ENCODE measurements at places on chromosomes 7 and 10. TPM values are rescaled to one million over a fixed set of nuclear protein-coding genes. Genes with fewer than 3 reads are reported as not detected.

- no peak for DNase-seq
- no peaks in the 10 kb centered on the region for H3K36me3 ChIP-seq
- H3K4me1 ChIP-seq, result peaks cover 40% of the 10 kb centered on the region
- no peak overlapping the region for H3K4me3 ChIP-seq
- no peaks in the 10 kb centered on the region for H3K27me3 ChIP-seq
Measured at GRCh38 chr10:600876-601659, 88.4 kb downstream of the DIP2C start.

LRRC61 gene
- 13.0 TPM for total RNA-seq

DNA sequence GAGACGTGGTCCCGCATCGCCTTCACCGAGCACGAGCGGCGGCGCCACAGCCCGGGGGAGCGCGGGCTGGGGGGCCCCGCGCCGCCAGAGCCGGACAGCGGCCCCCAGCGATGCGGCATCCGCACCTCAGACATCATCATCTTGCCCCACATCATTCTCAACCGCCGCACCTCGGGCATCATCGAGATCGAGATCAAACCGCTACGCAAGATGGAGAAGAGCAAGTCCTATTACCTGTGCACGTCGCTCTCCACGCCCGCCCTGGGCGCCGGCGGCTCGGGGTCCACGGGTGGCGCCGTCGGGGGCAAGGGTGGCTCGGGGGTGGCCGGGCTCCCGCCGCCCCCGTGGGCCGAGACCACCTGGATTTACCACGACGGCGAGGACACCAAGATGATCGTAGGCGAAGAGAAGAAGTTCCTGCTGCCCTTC is 737 bp downstream of the CNNM2 start:
- peaks cover 20% of the 10 kb centered on the region for H3K27me3 ChIP-seq
- peak overlapping the region; percentile 95 for H3K4me3 ChIP-seq
- no peak for DNase-seq
- H3K4me1 ChIP-seq, result peaks cover 41% of the 10 kb centered on the region

DNA sequence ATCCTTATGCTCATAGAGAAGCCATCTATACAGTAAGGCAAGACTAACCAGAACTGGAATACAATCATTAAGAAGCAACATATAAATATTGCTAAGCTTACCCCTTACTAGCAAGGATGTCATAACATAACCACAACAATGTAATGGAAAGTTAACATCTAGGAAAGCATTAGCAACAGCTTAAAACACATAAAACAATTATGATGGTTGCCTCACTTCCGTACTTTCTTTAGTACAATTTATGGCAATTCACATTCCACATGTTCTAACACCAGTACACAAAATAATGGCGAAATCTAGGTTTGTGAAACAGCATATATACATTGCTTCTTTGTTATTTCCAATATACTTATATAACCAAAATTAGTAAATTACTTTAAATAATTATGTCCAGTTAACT is 195.0 kb downstream of the AHR start:
- H3K4me1 ChIP-seq, result peaks cover 8% of the 10 kb centered on the region
- no peak overlapping the region for H3K27ac ChIP-seq
- DNase-seq, result no peak
- peaks cover 3% of the 10 kb centered on the region for H3K27me3 ChIP-seq
- no peaks in the 10 kb centered on the region for H3K36me3 ChIP-seq
- H3K4me3 ChIP-seq, result no peak overlapping the region

GRCh38 chr10:84184517-84184916 is 9.8 kb upstream of the CDHR1 start:
- H3K4me3 ChIP-seq, result no peak overlapping the region
- H3K4me1 ChIP-seq, result no peaks in the 10 kb centered on the region
- H3K27ac ChIP-seq, result no peak overlapping the region
- no peaks in the 10 kb centered on the region for H3K36me3 ChIP-seq

- peaks cover 16% of the 10 kb centered on the region for H3K27me3 ChIP-seq
- peak overlapping the region; percentile 32 for H3K4me3 ChIP-seq
- H3K36me3 ChIP-seq, result no peaks in the 10 kb centered on the region
- peaks cover 36% of the 10 kb centered on the region for H3K4me1 ChIP-seq
Measured at GRCh38 chr10:103812432-103812831, 42.9 kb downstream of the SH3PXD2A start.

GRCh38 chr10:56296618-56297017 is 64.4 kb downstream of the ZWINT start:
- H3K4me1 ChIP-seq, result no peaks in the 10 kb centered on the region
- H3K36me3 ChIP-seq, result no peaks in the 10 kb centered on the region
- no peak for DNase-seq
- no peak overlapping the region for H3K4me3 ChIP-seq
- no peak overlapping the region for H3K27ac ChIP-seq

- no peak overlapping the region for H3K27ac ChIP-seq
- H3K27me3 ChIP-seq, result no peaks in the 10 kb centered on the region
- no peaks in the 10 kb centered on the region for H3K4me1 ChIP-seq
- no peaks in the 10 kb centered on the region for H3K36me3 ChIP-seq
Measured at GRCh38 chr10:53899463-53900160, 901.4 kb downstream of the PCDH15 start.

- peaks cover 6% of the 10 kb centered on the region for H3K27me3 ChIP-seq
- H3K36me3 ChIP-seq, result no peaks in the 10 kb centered on the region
- H3K4me1 ChIP-seq, result no peaks in the 10 kb centered on the region
Measured at GRCh38 chr7:155992974-155993373, 180.7 kb upstream of the SHH start.

GRCh38 chr7:37977243-37977642 is 56.8 kb downstream of the EPDR1 start:
- no peaks in the 10 kb centered on the region for H3K27me3 ChIP-seq
- H3K27ac ChIP-seq, result peak overlapping the region; percentile 3
- H3K4me1 ChIP-seq, result no peaks in the 10 kb centered on the region
- no peak overlapping the region for H3K4me3 ChIP-seq

DNA sequence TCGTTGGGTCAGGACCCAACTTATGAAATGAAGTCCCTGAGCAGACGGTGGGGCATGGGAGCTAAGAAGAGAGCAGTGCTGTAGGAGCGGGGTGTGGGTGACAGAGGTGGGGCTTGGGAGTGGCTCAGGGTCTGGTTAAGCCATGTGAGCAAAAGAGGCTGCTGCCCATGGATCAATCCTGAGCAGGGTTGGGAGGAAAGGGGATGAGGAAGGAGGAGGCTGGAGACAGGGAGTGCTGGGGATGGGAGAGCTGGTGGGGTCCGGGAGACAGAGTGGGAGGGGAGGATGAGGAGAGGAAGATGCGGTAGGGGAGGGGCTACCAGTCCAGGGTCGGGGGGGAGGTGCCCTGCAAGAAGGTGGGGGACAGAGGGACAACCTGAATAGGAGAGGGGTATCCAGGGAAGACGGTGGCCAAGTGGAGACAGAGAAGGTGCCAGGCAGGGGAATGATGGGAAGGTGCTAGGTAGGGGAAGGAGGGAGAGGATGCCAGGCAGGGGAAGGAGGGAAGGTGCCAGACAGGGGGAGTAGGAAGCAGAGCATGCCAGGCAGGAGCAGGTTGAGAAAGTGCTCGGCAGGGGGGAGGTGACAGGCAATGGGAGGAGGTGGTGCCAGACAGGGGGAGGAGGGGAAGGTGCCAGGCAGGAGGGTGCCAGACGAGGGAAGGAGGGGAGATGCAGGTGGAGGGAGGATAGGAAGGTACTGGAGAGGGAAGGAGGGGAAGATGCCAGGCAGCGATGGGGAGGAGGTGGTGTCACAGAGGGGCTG is 27.5 kb upstream of the SMARCD3 start:
- no peak for DNase-seq
- H3K4me1 ChIP-seq, result peaks cover 14% of the 10 kb centered on the region
- peaks cover 38% of the 10 kb centered on the region for H3K27me3 ChIP-seq
- H3K36me3 ChIP-seq, result no peaks in the 10 kb centered on the region
- no peak overlapping the region for H3K27ac ChIP-seq

DNA sequence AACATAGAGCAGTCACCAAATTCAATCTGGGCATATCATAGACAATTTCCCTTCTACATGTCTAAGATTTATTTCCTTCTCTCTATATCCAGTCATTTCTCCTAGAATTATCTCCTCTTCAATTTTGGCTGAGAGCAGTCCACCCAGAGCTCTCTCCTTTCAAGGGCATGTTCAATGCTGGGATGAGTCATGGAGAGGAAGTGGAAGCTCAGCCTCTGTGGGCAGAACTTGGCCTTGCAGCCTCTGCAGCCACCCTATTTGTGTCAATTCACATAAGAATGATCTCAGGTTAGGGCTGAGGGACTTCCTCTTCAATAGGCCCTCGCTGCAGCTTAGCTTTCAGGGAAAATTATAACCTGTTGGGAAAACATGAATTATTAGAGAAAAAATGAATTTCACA is 560.8 kb downstream of the POM121L12 start:
- no peak overlapping the region for H3K27ac ChIP-seq
- no peaks in the 10 kb centered on the region for H3K36me3 ChIP-seq
- no peaks in the 10 kb centered on the region for H3K27me3 ChIP-seq
- DNase-seq, result no peak
- no peak overlapping the region for H3K4me3 ChIP-seq

GRCh38 chr7:78787854-78788253 is 665.6 kb downstream of the MAGI2 start:
- H3K27ac ChIP-seq, result no peak overlapping the region
- H3K36me3 ChIP-seq, result no peaks in the 10 kb centered on the region
- no peak for DNase-seq
- no peaks in the 10 kb centered on the region for H3K27me3 ChIP-seq
- H3K4me1 ChIP-seq, result no peaks in the 10 kb centered on the region

- no peak for DNase-seq
- peaks cover 7% of the 10 kb centered on the region for H3K27me3 ChIP-seq
- no peaks in the 10 kb centered on the region for H3K4me1 ChIP-seq
- H3K36me3 ChIP-seq, result no peaks in the 10 kb centered on the region
- H3K27ac ChIP-seq, result no peak overlapping the region
- no peak overlapping the region for H3K4me3 ChIP-seq
Measured at GRCh38 chr7:38671911-38672905, 41.0 kb upstream of the AMPH start.

DNA sequence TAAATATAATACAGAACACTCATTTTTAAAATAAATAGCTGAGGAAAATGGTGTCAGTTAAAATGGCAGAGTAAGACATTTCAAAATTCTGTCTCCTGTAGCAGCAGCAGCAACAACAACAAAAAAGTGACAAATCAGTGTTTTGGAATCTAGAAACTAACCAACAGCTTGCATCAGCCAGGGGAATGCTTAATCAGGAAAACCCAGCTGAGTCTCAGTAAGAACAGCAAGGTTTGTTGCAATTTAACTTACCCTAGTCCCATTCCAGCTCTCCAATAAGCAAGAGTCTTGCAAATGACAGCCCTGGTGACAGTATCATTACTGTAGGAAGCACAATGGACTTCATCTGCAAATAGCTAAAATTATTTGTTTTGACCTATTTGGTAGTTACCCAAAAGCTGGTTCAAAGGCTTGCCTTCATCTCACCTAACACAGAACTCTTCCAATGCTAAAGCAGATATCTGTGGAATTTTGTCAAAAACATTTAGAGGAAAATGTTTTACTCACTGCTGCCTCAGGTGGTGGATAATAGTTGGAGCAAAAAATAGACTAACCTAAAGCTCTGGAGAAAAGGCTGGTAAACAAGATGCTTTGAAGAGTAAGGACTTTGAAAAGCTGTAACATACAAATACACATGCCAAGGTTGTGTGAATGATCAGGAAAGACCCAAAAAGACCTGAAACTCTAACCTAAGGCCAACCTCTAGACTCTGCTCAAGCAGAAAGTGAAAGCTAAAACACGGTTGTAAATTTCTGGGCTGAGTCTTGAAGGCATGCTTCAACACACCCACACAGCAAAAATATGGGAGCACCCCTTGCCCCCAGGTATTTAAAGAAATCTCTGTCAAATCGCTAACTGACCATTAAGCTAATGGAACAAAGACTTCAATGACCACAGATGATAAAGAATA is 9.9 kb upstream of the ARHGAP22 start:
- DNase-seq, result no peak
- H3K4me3 ChIP-seq, result no peak overlapping the region
- peaks cover 30% of the 10 kb centered on the region for H3K27me3 ChIP-seq
- H3K27ac ChIP-seq, result no peak overlapping the region
- no peaks in the 10 kb centered on the region for H3K4me1 ChIP-seq

DNA sequence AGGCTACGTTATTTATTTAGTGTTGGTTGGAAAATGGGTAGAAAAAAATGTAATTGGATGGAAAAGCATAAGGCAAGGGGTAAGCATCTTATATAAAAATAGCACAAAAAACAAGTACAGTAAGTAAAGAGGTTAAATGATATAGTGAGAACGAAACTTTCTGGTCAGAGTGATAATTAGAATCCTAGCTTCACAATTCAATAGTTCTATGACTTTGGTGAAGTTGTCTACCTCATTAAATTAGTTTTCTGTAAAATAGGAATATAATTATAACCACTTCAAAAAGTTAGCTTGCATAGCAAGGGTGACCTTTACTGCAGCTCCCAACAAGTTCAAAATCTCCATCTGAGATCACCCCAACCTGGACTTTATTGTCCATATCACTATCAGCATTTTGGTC is 30.8 kb upstream of the TAS2R16 start:
- no peak overlapping the region for H3K27ac ChIP-seq
- no peak overlapping the region for H3K4me3 ChIP-seq
- peaks cover 5% of the 10 kb centered on the region for H3K4me1 ChIP-seq
- no peaks in the 10 kb centered on the region for H3K27me3 ChIP-seq
- DNase-seq, result no peak

DNA sequence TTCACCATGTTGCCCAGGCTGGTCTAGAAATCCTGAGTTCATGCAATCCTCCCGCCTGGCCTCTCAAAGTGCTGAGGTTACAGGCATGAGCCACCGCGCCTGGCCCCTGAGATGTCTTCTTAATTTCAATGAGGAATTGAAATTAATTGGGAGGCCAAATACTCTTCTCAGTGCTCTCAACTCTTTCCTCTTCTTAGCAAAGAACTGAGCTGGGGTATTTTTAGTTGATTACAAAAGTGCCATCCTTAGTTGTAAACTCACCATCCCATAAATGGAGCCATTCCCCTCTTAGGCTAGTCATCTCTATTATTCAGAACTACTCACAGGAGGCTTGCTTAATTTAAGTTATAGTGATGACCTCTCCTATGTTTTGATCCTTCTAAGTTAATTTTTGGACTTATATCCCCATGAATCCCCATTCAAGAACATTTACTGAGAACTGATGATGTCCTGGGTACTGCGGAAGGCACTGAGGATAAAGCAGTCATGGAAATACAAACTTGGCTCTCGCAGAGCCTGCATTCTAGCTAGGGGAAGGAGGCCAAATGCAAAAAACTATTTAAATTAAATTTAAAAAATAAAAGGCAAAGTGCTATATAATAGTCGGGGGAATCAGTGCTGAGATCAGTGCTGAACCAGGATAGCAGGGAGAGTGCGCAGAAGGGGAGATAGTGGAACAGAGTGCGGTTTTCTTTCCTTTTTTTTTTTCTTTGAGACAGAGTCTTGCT is 145.3 kb downstream of the SFMBT2 start:
- no peak for DNase-seq
- no peak overlapping the region for H3K27ac ChIP-seq
- H3K27me3 ChIP-seq, result peaks cover 43% of the 10 kb centered on the region
- peaks cover 30% of the 10 kb centered on the region for H3K4me1 ChIP-seq
- H3K4me3 ChIP-seq, result no peak overlapping the region

TRIM74 gene
- total RNA-seq, result not detected

GRCh38 chr7:36372156-36372555 is 17.5 kb upstream of the ANLN start:
- H3K36me3 ChIP-seq, result peaks cover 3% of the 10 kb centered on the region
- H3K4me1 ChIP-seq, result no peaks in the 10 kb centered on the region
- H3K27me3 ChIP-seq, result peaks cover 14% of the 10 kb centered on the region
- no peak for DNase-seq
